ENCODE measurements at places on chromosomes 6 and 20. TPM values are rescaled to one million over a fixed set of nuclear protein-coding genes. Genes with fewer than 3 reads are reported as not detected.

DNA sequence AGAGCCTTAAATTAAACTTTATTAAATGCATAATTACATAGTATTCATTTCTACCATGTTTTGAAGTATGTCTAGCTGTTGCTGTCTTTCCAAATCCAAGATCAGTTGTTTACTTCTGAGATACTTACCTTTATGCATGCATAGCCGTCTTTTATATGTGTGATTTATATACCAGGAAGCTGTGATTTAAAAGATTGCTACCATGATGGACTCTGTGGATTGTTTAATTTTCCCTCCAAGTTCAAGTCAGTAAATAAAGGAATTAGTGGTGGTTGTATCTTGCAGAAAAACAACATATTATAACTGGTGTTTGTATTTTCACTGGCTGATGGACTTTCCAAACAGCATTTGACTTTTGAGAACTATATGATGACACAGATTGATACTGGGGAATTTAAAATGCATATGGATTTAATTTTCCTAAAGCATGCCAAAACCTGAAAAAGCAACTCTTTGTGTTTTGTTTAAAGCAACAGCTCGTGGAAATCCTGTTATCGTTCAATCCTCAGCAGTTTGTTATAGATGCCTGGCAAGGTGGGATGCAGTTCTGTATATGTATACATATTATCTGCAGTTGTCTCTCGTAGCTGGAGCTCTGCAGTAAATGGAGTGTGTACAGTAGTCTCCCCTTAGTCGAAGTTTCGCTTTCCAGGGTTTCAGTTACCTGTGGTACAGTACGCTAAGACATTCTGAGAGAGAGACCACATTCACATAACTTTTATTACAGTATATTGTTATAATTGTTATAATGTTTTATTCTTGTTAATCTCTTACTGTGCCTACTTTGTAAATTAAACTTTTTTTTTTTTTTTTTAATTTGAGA is 77.1 kb downstream of the CBFA2T2 start:
- no peak for DNase-seq

DNA sequence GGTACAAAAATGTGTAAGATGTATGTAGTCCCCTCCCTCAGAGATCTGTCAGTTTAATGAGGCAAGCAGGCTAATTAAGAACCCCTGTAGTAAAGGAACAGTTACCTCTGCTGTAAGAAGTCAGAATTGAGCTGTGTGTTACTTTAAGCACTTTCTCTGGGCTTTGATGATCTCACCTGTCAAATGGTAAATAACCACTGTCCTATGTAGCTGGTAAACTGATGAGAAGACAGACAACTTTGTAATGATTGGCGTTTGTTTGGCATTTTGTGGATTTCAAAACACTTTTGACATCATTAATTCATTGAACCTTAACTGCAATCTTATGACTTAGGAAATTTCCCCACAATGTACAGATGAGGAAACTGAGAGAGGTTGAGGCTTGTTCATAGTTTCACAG is 55.7 kb downstream of the RALY start:
- no peak for DNase-seq

The NKX2-4 gene
- not detected for total RNA-seq

DNA sequence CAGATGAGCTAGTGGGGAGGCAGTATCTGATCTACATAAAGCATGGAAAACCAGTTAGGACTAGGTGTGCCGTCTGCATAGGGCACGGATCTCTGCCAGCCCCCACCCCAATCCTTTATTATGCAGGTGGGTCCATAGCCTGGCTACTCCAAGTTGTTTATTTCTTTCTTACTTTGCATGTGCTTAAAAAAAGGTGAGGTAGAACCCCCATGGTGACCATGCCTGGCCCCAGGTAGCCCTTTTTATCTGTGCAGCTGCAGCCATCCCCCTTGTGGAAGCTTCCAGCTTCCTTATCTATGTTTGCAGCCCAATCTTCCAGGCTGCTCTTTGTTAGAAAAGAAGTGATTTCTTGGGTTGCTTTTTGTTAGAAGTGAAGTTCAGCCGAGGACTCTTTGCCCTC is 9.0 kb upstream of the TREM2 start:
- DNase-seq: no peak

DNA sequence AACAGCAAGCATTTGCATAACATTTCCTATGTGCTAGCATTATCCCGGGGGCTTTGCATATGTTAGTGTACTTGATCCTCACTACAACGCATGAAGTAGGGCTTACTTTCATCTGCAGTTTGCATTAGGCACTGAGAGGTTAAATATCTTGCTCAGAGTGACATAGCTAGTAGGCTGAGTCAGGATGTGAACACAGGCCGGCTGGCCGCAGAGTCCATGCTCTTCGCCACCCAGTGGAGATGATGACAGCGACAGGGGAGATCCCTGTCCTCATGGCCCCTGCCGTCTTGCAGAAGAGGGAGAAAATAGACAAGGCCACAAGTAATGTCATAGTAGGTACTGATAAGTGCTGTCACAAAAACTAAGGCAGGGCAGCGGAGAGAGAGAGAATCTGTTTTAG is 46.9 kb downstream of the LYRM4 start:
- DNase-seq: no peak

Measured in activated naive CD8-positive, alpha-beta T cell treated with anti-CD3 and anti-CD28 coated beads for 36 hours (primary cell).